ENCODE measurements at places on chromosomes 1 and 21.

- peak; percentile 41 for DNase-seq
These were observed 125.9 kb upstream of the ZBTB40 start for GRCh38 chr1:22325531-22326371.

DNA sequence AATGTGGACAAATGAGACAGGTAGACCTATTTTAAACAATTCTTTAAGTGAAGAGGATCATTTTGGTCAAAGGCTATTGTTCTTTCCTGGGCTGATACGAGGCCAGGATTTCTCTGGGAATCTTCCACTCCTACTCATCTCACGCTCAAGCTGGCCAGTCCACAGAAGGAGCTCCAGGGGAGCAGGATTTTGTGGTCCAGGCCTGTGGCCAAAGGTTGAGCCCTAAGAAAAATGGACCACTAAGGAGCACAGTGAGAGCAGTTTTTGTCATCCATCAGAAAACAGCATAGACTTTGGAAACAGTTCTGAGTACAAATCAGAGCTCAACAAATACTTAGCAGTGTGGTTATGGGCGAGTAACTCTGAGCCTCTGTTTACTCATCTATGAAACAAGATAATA is 260.2 kb upstream of the RUNX1 start:
- no peak for DNase-seq

GRCh38 chr1:233598891-233599541 is 14.9 kb upstream of the KCNK1 start:
- DNase-seq = no peak

DNA sequence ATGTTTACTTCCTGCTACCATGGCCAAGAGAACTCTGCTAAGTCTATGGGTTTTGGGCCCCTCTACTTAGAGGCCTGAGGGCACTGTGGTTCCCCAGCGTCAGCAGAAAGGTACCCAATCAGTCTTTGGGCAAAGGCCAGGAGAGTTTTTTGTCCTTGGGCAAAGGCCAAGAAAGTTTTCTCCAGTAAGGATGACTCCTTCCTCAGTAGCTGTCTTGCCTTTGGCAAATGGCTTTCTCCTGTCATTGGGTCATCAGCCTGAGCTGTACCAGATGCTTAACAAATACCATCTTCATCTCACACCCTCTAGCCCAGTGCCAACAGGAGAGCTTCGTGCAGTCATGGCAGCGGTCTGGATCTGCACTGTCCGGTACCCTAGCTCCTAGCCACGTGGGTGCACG is 199.3 kb upstream of the TMEM51 start:
- DNase-seq = no peak

DNA sequence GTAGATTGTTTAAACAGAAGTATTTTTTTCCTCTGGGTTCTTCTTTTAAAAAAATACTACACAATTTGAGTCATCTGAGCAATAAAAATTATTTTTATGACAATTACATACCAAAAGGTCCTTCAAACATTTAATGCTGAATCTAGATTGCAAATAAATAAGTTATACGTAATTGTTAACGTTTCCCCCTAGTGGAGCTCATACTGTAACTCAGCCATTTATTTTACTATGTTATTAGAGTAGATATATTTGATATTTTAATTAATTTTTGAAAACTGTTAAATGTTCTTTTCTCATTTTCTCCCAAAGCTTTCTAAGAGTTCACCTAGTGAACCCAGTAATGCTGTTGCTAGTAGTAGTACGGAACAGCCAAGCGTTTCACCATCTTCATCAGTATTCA is 33.5 kb downstream of the ZMYM1 start:
- no peak for DNase-seq
